ENCODE measurements at places on chromosomes 16 and 17. TPM values are rescaled to one million over a fixed set of nuclear protein-coding genes. Genes with fewer than 3 reads are reported as not detected.

DNA sequence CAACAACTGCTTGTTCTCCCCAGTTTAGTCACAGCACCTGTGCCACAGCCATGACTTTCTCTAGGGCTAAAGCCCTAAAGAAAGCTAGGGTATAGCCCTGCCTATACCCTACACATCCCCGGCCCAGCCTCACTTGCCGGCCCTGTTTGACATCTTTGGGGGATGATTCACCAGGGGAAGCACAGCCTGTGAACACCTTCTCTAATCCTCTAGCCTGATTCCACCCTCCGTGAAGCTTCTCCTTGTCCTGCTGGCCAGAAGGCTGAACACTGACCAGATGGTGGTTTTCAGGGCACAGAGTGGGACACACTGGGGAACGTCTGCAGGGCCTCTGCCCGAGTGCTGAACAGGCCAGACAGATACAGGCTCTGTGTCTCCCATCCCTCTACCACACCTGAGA lies 6.0 kb downstream of the CLEC16A start:
- no peak for DNase-seq

GRCh38 chr17:14776791-14777190 lies 475.9 kb downstream of the HS3ST3B1 start:
- no peak for DNase-seq

- peak; percentile 81 for DNase-seq
Measured at GRCh38 chr16:22188595-22189442, 17.3 kb upstream of the EEF2K start.

DNA sequence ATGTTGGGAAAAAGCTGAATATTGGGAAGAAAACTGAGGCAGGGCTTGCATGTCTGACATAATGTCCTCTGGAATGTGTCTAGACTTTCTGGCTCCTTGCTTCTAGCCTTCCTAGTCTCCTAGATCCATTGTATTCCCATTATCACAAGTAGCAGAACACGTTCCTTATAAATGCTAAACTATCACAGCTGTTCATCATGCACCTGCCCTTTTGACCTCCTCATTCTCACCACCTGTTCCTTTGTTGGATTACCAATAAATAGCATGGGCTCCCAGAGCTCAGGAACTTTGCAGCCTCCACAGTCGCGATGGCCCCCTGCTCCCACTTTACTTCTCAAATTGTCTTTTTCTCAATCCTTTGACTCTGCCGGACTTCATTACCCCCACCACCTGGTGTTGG lies 49.7 kb downstream of the ACSM1 start:
- DNase-seq, result no peak

- DNase-seq, result no peak
Measured at GRCh38 chr17:65078441-65079160, 22.1 kb upstream of the GNA13 start.

- DNase-seq, result peak; percentile 42
Measured at GRCh38 chr16:30615358-30616091, 5.3 kb upstream of the ZNF689 start.

DNA sequence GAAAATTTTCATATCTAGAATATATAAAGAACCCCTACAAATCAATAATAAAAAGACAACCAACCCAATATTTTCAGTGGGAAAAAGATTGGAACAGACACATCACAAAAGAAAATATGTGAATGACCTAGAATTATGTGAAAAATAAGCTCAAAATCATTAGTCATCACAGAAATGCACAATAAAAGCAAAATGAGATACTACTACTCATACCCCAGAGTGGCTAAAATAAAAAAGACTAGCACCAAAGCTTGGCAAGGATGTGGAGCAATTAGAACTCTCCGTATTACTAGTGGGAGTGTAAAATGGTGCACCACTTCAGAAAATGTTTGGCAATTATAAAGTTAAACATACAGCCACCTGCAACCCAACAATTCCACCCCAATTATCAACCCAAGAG lies 48.0 kb upstream of the CDH5 start:
- no peak for DNase-seq

GRCh38 chr17:32174889-32175288 lies 32.6 kb downstream of the RHOT1 start:
- DNase-seq, result no peak

- no peak for DNase-seq
Measured at GRCh38 chr16:29940656-29941055, 14.6 kb upstream of the KCTD13 start.

DNA sequence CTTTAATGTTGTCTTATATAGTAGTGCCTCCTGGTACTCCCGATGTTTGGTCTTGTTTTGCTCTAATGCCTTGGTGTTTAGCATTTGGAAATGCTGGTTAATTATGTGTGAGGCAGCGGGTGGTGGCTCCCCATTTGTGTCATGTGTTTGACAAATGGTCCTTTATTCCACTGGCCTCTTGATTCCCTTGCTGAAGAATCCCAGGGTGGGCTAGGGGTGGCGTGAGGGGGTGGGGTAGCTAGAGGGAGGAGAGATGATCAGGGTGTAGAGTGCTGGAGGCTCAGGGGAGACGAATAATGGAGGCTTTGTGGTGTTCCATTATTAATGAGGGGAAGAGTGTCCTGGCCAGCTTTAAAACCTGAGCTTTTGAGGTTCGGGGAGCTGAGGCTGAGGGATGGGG lies 5.4 kb downstream of the DYNLL2 start:
- DNase-seq, result no peak

DNA sequence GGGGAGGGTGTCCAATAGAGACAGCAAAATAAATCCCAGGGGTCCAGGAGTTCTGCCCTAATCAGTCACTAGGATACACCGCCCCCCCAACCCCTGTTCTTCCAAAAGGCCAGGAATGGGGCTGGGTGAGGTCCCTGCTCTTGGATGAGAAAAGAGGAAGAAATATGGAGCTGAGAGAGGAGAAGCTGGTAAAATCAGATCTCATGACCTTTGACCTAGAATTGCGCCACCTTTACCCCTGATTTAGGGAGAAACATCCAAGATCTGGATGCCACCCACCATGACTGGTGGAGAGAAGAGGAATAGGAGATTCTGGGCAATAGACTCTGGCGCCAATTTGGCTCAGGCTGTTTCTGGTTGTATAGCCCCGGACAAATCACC lies 707 bp upstream of the CACNB1 start:
- DNase-seq, result no peak

DNA sequence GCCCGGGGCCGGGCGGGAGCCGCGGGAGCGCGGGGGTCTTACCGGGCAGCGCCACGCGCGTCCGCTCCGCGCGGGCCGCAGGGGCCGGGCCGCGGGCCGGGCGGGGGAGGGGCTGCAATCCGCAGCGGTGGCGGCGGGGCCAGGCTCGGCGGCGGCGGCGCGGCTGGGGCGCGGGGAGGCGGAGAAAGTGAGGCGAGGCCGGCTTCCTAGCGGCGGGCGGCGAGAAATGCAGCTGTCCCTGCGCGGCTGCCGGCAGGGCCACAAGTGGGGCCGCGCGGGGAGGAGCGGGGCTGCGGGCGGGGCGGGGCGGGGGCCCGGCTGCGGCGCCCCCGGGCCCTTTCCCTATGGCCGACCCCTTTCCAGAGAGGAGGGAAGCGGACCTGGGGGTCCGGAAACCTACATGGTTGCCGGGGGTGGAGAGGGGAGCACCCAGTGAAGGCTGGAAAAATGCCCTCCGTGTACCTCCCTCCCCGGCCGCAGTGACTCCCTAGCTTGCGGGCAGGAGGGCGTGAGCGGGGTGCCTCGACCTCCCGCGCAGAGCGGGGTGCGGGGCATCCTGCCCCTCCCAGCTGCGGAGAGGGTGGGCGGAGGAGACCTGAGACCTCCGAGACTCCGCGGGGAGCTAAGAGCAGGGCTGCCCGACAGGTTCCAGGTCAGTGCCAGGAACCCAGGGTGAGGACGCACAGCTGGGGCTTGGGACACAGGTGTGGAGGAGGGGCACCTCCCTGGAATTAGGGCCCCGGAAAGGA lies at the start of gene CUEDC1:
Gene CUEDC1 (minus strand): TSS at position 230 of the 749 bp plus-strand sequence. CDS start 69,848 bp downstream, outside the sequence.
- DNase-seq, result peak; percentile 88

DNA sequence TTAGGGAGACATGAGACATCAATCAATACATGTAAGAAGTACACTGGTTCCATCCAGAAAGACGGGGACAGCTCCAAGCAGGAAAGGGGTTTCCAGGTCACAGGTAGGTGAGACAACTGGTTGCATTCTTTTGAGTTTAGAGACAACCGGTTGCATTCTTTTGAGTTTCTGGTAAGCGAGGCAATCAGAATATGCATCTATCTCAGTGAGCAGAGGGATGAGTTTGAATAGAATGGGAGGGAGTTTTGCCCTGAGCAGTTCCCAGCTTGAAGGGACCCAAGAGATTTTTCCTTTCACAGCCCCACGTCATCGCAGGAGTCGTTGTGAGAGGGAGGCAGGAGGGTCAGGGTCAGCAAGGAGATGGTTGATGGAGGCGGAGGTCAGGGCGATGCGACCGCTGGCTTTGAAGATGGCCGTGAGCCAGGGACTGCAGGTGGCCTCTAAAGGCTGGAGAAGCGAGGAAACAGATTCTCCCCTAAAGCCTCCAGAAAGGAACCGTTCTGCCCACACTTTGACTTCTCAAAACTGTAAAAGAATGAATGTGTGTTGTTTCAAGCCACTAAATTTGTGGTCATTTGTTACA lies 36.5 kb downstream of the IRF8 start:
- no peak for DNase-seq

GRCh38 chr16:7391694-7392093 lies 59.0 kb downstream of the RBFOX1 start:
- DNase-seq, result no peak

DNA sequence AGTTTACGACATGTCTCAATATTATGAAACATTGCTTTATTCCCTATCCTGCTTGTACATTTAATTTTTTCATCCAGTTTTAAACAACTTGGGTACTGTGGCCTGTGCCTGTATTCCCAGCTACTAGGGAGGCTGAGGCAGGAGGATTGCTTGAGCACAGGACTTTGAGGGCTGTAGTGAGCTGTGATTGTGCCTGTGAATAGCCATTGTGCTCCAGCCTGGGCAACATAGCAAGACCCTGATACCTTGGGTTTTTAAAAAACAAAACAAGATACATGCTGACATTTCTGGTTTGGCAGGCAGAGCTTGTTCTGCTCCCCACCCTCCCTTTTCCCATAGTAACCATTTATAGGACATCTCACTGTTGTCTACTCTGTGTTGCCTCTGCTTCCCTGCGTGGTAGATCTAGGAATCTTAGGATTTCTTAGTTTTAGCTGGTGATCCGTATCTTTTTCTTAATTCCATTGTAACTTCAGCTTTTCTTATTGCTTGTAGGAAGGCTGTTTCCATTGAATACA lies 35.6 kb downstream of the TENT4B start:
- no peak for DNase-seq

GRCh38 chr17:19415806-19416775 lies 5.1 kb downstream of the RNF112 start:
- no peak for DNase-seq

GRCh38 chr16:17304491-17305119 lies 166.2 kb downstream of the XYLT1 start:
- peak; percentile 77 for DNase-seq

GRCh38 chr16:88798073-88798472 lies 5.5 kb upstream of the CDT1 start:
- no peak for DNase-seq

GRCh38 chr16:83722456-83723183 lies 85.2 kb upstream of the HSBP1 start:
- DNase-seq, result no peak

- no peak for DNase-seq
Measured at GRCh38 chr16:86924537-86924936, 346.2 kb downstream of the FOXL1 start.

DNA sequence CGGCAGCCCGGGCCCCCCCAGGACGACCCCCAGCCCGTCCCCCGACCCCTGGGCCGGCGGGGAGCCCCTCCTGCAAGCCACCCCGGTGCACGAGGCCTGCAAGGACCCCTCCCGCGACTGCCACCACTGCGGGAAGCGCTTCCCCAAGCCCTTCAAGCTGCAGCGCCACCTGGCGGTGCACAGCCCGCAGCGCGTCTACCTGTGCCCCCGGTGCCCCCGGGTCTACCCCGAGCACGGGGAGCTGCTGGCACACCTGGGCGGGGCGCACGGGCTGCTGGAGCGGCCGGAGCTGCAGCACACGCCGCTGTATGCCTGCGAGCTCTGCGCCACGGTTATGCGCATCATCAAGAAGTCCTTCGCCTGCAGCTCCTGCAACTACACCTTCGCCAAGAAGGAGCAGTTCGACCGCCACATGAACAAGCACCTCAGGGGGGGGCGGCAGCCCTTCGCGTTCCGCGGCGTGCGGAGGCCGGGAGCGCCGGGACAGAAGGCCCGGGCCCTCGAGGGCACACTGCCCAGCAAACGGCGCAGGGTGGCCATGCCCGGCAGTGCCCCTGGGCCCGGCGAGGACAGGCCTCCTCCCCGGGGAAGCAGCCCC lies 15.6 kb upstream of the ZFPM1 start:
- peak; percentile 68 for DNase-seq

DNA sequence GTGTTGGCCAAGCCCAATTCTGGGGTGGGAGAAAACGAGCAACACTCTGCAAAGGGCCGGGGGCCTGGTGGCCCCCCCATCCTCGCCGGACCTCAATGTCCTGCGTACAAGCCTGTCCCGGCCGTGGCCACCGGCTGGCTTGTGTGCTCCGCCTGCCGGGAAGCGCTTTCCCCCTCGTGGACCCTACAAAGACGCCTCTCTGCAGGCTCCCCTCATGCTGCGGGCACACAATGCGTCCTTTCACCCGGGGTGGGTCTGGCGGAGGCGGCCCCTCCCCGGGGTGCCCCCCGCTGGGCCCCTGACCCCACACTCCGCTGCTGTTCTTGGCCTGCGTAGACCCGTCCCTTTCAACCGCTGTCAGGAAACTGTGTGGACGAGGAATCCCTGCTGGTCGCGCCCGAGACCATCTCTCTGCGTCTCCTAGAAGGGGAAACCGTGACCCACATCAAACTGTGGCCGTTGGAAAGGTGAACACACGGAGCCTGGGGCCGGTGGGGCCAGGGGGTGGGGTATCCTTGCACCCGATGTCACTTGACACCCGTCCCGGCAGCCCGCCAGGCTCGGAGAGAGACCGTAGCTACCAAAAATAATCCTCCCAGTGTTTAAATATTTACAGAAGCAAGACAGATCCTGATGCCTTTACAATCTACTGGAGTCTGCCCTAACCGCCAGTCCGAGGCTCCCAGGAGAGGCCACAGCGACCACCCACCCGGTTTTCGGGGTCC lies 43.6 kb downstream of the TBC1D16 start:
- peak; percentile 65 for DNase-seq

GRCh38 chr17:76440751-76441362 lies 12.1 kb downstream of the UBE2O start:
- no peak for DNase-seq

MYH8 gene
- not detected for total RNA-seq

GPR139 gene
- not detected for total RNA-seq

RHBDL1 gene
- 0.57 TPM for total RNA-seq

OTOP2 gene
- total RNA-seq, result not detected

NUPR1 gene
- 303 TPM for total RNA-seq

NAGS gene
- total RNA-seq, result 1.1 TPM

CFAP97D1 gene
- total RNA-seq, result not detected

KRT15 gene
- 0.20 TPM for total RNA-seq

G6PC1 gene
- 0.72 TPM for total RNA-seq

ACE gene
- 4.0 TPM for total RNA-seq

WNT3 gene
- total RNA-seq, result 0.35 TPM

GNGT2 gene
- 0.23 TPM for total RNA-seq

PARD6A gene
- total RNA-seq, result 17.9 TPM

GGT6 gene
- 34.0 TPM for total RNA-seq

LHX1 gene
- not detected for total RNA-seq
